ENCODE measurements at places on chromosomes 6 and 20.

DNA sequence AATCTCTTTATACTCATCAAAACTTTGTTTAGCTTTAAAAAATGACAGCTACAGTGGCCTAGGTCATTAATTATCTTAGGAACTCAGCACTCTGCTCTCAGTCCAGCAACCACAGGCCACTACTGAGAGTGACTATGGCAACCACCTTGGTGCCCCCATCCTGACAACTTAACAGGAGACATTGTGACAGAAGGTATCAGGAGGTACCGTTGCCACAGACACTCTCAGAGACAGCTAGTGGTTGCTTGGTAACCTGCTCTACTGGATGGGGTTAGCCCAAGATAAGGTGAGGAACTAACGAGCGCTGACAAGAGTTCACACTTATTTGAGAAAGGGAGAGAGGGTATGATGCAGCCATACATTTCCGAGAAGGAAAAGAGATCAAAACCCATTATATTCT lies 76.1 kb upstream of the TFAP2D start:
- no peak for DNase-seq

DNA sequence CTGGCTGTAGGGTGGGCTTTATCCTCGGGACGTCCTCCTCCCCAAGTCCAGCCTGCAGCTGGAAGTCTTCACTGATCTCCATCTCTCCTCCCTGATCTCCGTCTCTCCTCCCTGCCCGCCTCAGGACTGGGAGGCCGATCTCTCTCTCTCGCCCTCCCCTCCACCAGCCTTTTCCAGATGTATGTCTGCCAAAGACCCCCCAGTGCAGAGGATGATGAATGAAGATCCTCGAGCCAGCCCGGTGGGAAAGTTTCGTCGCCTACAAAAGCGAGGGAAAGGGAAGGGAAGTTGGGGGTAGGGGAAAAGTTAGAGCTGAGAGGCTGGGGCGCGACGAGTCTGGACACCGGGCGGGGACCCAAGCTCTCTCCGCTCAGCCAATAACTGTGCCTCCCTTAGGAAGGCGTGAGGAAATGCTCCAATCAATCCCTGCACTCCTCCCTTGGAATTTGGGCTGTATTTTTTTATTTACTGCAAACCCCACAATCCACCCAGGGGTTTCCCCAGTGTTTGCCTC lies 595 bp upstream of the SRF start:
- no peak for DNase-seq

DNA sequence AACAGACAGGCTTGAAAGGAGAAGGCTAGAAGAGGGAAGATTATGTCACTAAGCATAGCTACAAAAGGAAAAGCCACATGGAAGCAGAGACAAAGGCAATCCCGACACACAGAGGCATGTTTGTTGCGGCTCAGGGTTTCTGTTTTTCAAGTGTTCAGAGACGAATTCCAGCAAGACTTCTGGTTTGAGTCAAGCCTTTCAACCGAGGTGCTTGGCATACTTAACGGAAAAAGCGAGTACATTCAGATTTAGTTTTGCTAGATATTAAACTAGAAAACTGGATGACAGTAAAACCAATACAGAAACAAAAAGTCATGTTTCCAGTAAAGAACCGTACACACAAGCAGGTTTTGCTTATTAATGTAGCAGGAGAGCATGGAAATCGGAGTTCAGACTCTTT lies 27.2 kb downstream of the MCUR1 start:
- no peak for DNase-seq

- no peak for DNase-seq
These were observed 113.2 kb downstream of the GPX5 start for GRCh38 chr6:28638787-28639430.

DNA sequence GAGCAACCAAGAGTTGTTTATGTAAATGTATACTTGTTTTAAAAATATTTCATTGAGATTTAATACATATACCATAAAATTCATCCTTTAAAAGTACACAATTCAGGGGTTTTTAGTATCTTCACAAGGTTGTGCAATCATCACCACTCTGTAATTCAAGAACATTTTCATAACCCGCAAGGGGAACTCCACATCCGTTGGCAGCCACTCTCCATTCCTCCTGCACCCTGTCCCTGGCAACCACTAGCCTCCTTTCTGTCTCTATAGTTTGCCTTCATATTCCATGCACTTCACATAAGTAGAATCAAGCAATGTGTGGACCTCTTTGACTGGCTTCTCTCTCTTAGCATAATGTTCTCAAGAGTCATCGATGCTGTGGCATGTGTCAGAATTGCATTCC lies 104.2 kb upstream of the PDE10A start:
- DNase-seq = no peak

GRCh38 chr6:136639702-136640101 lies 89.5 kb upstream of the MAP7 start:
- DNase-seq = no peak

DNA sequence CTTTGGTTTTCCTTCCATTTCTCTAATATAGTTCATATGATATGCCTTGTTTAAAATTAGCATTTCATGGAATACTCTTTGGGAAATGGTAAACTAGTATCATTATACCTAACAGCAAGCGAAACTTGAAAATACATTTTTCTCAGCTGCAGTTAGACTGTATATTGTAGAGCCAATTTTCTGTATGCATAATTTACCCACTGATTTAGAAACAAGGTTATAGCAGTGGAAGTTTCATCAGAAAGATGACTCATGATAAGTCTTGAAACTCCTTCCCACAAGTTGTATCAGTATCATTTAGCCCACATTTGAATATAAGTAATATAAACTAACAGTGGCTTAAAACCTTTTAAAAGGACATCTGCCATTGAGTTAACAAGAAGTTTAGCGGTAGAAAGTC lies 164.8 kb upstream of the BMP5 start:
- DNase-seq = no peak

DNA sequence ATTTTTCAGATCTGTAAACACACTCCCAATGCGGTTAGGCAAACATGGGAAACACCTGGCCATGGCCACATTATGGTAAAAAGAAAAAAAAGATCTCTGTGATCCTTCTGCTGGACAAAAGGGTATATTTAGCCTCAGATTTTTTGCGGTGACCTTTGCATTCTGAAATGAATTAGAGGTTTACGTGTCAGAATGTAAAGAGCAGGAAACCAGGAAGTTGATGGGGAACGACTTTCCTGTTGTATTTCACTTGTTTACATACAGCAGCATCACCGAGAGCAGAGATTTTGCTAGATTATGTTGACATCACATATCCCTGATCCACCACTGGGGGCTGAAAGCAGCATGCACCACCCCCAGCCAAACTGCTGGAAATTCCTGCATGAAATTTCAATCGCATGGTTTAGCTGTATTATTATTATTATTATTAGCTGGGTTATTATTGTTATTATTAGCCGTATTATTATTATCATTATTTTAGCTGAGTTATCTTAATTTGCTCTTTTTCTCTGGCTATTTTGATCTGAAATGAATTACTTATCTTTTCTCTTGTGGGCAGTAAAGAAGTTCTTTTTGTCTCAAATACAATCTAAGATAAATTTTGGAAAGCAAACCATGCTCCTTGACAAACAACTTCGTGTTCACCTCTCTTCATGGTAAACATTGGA lies 189.4 kb downstream of the ZFP64 start:
- no peak for DNase-seq

- DNase-seq = no peak
These were observed 323.8 kb upstream of the JARID2 start for GRCh38 chr6:14921878-14922671.

- peak; percentile 49 for DNase-seq
These were observed 129.1 kb upstream of the SMLR1 start for GRCh38 chr6:130697995-130698535.

DNA sequence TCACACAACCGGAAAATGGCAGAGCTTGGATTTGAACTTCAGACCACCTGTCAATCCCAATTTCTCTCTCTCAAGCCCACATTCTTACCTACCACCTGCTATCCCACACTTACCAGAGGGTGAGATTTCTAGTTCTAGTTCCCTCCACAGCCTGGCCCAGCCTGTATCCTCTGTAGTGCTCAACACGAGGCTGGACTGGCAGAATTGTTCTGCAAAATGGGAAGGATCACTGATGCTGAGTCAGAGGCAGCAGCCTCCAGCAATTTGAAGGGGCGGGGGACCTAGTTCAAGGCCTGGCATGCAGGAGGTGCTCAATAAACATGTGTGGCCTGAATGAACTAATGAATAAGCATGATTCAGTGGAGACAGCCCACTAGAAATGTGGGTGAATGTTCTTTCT lies 53.6 kb upstream of the TTPAL start:
- no peak for DNase-seq

- no peak for DNase-seq
These were observed 159.8 kb upstream of the TSHZ2 start for GRCh38 chr20:52812231-52812847.

- DNase-seq = no peak
These were observed 28.4 kb upstream of the SLC35A1 start for GRCh38 chr6:87444362-87444761.

- DNase-seq = no peak
These were observed 30.1 kb upstream of the IBTK start for GRCh38 chr6:82277686-82278085.

- DNase-seq = no peak
These were observed 126.8 kb downstream of the MTHFD1L start for GRCh38 chr6:150992262-150992661.

DNA sequence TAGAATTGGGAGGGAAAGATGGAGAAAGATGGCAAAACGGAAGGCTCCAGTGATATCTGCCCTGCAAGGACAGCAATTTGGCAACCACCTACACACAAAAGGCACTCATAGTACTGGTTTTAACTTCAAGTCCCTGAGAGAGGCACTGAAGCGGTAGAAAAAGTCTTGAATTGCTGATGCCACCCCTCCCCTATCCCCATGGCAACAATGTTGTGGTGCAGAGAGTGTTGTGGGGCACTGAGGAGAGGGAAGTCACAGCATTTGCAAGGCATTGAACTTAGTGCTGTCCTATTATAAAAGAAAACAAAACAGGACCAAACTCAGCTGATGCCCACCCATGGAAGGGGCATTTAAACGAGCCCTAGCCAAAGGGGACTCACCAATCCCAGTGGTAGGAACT lies 343.7 kb downstream of the HAO1 start:
- DNase-seq = no peak

DNA sequence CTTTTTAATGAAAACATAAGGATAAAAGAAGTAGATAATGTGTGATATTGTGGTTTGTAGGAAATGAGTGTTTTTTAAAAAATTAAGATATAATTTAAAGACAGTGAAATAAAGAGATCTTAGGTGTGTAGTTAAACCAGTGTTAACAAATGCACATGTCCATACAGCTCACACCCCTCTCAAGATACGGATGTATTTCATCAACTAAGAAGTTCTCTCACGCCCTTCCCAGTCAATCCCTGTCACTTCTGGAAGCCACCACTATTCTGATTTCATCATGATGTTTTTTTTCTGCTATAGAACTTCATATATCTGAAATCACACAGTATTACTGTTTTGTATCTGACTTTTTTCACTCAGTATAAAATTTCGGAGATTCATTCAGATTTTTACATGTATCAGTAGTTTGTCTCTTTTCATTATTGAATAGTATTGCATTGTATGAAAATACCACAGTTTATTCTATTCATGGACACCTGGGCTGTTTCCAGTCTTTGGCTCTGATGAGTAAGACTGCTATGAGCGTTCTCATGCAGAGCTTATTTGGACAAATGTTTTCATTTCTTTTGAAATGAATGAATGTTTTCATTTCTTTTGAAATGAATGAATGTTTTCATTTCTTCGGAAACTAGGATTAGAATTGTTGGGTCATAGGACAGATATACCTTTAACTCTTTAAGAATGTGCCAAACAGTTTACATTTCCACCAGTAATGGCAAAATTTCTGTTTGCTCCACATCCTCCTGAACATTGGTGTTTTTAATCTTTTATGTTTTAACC lies 49.7 kb upstream of the ELOVL5 start:
- DNase-seq = no peak

GRCh38 chr20:14896569-14896968 lies 559.2 kb upstream of the FLRT3 start:
- DNase-seq = no peak

DNA sequence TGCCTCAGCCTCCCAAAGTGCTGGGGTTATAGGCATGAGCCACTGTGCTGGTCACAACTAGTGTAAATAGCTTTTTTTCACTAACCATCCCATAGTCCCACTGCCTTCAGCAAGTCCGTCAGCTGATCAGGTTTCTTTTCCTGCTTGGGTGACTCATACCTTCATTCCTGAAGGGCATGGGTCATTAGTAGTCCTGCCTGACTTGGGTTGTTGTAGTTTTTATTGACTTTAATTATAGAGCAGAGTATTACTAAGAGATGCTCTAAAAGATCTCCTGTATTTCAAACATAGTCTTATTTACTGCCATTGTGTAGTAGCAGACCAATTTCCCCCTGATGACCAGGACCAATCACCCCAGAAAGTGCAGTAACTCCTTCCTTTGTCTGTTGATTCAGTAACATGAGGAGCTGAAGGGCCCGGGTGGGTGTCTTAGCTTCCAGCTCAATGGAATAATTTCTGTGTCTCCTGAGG lies 25.8 kb downstream of the HLA-C start:
- no peak for DNase-seq

DNA sequence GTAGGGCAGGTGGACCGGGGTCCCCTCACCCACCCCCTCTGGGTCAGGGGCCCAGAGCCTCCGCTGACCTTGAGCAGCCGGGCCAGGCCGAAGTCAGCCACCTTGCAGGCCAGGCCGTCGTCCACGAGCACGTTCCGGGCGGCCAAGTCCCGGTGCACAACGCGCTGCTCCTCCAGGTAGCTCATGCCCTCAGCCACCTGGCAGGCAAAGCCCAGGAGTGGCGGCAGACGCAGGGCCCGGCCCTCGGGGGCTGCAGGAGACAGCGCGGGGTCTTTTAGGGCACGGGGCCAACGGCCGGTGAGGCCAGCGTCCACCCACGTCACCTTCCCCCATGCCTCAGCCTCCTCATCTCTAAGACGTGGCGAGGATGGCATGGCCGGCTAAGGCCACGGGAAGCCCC lies 4.2 kb upstream of the PTK6 start:
- no peak for DNase-seq

GRCh38 chr20:49479785-49480184 lies 2.7 kb downstream of the KCNB1 start:
- no peak for DNase-seq

DNA sequence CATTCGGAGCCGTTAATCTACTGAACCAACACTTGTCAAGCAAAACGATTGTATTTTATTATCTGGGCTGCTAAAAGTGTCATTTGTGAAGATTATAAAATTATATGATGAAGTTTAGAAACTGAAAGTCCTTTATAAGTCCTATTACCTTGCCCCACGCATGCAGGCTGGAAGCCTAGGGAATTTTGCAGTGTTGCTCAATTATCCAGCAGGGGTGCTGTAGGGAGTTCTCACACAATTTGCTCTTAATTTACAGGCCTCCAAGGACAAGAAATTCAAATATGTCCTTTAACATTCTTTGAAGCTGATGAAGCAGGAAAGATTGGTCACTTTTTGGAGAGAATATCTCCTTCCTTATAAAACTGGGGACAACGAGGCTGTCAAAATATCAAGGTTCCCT lies 368.9 kb downstream of the LMBRD1 start:
- DNase-seq = no peak

- DNase-seq = no peak
These were observed 39.0 kb upstream of the SUPT3H start for GRCh38 chr6:45416700-45417099.

DNA sequence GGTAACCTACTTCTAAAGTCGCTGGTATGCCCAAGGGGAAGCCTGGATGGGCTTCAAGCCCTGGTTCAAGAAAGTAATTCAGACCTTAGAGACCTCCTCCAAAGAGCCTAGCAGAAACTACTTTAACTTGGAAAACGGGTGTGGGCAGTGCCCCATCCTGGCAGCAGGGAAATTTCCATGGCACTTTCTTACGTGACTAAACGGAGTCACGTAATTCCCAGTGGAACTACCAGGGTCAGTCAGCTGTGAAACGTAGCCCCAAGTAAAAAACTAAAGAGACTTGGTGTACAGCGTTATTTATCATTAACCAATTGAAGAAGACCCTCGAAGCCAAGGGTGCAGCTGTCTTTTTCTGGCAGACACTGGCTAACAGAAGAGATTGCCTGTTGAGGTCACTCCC lies 114.0 kb downstream of the RCAN2 start:
- no peak for DNase-seq

All from effector memory CD8-positive, alpha-beta T cell (primary cell).